ENCODE measurements at places on chromosomes 5 and 9.
A peak's percentile ranks its signal among the peaks of the same experiment; 100 is the strongest.

GRCh38 chr5:133482028-133482427 is 130.3 kb downstream of the FSTL4 start:
- no peak for DNase-seq

GRCh38 chr5:97418462-97418861 is 235.4 kb upstream of the RIOK2 start:
- DNase-seq, result no peak

DNA sequence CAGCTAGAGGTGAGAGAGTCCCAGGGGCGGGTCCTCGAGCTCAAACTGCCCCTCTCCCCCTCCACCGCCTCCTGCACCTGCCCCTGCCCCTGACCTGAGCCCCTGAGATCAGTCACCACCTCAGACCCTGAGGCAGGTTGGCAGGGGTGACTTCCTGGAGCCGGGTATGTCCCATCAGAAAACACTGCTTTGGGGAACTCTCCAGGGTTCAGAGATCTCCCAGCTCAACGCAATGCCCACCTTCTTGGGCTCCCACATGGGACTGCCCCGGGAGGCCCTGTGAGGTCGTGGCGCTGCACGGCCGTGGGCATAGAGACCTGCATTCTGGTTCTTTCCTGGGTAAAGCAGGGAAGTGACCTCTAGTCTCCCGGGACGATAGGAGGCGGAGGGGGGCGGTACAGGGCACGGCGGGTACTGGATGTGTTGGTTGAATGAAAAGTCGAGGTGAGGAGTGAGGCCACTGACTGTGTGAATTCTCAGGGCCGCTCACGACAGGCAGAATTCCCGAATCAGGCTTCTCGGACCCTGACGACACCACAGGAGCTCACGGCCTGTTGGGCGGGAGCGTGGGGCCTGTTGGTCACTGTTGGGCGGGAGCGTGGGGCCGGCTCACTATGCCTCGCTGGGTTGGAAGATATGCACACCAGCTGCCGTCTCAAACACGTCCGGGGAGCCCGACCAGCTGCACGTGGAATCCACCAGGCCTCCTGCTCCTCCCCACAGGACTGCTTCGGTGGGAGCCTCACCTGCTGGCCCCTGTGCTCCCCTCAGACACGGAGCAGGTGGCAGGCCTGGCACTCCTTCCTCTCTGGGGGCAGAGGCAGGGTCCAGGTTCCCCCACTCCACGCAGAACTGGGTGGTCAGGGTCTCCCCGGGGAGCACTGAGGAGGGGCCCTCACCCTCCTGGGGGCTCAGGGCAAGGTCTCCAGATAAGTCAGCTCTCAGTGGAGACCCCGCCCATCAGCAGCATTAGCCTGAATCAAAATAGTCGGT is 178.0 kb upstream of the PPP1R26 start:
- no peak for DNase-seq

DNA sequence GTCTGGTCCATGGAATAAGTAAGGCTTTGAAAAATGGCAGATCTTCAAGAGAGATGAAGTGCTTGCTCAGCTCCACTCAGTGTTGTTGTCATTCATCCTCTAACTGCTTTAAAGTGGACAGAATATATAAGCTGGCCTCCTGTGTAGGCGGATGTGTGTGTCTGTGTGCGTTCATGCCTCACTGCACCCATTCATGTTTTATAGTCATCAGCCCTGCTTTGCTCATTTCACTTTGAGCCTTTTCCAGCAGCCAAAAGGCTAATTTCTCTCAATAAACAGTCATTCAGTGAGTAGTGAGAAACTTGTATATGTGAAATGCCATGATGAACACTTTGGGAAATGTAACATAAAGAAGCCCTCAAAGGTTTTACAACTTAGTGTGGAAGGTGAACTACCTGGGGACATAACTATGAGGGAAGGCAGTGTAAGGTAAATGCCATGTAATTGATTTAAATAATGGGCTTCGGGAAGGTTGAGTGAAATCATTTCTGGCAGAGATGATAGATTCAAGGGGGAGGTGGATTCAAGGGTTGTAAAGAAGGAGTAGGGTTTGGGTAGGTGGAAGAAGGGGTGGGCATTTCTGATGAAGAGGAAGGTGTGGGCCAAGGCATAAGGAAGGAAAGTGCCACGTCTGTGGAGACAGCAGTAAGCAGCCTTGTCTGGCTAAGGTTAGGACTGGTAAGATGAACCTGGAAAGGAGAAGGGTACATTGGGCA is 15.7 kb downstream of the TTC23L start:
- peak; percentile 15 for DNase-seq

DNA sequence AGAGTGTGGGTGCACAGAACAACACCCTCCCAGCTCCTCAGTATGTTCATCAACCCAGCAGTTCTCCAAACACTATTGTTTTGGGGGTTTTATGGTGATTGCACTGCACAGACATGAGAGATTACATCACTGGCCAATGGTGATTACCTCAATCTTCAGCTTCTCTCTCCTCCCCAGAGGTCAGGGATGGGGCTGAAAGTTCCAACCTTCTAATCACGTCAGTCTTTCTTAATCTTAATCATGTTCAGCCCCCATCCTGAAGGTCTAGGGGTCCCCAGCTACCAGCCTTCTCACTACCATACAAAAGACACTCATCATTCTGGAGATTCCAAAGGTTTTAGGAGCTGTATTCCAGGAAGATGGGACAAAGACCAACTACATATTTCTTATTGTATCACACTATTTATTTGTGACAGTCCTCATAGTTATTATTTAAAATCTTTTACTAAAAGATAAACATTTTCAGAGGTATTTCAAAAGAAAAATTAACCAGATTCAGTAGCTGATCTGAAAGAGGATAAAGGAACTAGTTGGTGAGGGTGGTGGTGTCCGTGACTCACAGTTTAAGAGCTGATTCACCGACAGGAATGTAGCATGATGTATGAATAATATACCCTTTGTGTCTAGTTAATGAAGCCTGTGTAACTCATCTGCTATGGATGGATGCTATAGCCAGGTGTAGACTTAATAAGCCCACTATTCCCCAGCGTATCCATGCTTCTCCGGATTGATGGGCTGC is 35.6 kb downstream of the RASEF start:
- DNase-seq, result no peak

- no peak for DNase-seq
These were observed 29.3 kb downstream of the FUBP3 start for GRCh38 chr9:130608554-130609134.

DNA sequence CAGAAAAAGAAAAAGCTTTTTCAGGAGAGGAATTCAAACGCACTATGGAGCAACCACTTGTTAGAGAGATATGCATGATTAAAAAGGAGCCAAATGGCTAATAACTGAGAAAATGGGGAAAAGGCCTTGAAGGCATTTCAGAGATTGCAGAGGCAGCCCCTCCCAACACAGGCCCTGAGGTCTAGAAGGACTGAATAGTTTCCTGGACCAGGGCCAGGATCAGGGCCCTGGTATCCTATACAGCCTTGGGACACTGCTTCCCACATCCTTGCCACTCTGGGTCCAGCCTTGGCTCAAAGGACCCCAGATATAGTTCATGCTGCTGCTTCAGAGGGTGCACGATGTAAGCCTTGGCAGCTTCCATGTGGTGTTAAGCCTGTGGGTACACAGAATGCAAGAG is 20.7 kb upstream of the FEM1C start:
- no peak for DNase-seq

DNA sequence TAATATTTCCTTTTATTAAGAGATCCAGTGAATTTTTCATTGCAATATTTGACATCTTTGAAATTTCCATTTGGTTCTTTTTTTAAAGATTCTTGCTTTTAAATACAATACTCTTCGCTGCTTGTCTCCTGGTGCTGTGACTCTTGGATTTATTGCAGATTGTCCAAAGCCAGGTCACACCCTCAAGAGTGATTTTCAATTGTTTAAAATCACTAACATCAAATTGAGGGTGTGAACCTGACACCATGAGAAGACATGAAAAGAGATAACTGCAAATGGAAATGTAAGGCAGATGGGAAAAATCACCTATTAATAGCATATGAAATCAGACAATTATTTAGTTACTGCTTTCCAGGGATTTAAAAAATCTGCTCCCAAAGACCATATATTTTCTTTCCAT is 42.6 kb downstream of the ANXA1 start:
- no peak for DNase-seq

- no peak for DNase-seq
These were observed 1.0 kb upstream of the PAX5 start for GRCh38 chr9:37034938-37035647.

GRCh38 chr5:99926463-99926862 is 608.7 kb upstream of the FAM174A start:
- no peak for DNase-seq

DNA sequence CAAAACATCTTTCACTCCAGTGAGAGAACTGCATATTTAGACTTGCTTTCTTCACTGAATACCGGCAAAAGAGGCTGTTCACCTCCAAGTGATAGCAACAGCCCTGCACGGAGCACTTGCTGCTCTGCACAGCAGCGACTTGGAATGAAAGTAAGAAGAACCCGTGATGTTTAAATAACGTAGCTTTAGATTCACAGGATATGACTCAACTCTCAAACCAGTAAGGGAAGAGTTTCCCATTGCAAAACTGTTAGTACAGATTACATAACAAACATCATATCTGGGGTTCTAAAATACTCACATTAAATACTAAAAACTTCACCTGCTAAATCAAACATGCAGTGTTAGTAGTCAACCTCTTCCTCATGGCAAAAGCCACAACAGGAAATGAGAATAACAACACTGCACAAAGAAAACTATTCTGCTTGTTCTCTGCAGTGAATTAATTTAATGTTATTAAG is 203.4 kb downstream of the MCTP1 start:
- no peak for DNase-seq
